ENCODE measurements at places on chromosomes 16 and 17.

- peak; percentile 64 for DNase-seq
These were observed at the start of gene SLFN12 for GRCh38 chr17:35432176-35433074. SLFN12 (minus strand) TSS chr17:35432500; CDS start chr17:35423028, 9,472 bp downstream.

- DNase-seq: no peak
These were observed 14.9 kb upstream of the MMD start for GRCh38 chr17:55436224-55437158.

GRCh38 chr17:41619036-41619926 is 5.1 kb downstream of the KRT17 start:
- DNase-seq: no peak

DNA sequence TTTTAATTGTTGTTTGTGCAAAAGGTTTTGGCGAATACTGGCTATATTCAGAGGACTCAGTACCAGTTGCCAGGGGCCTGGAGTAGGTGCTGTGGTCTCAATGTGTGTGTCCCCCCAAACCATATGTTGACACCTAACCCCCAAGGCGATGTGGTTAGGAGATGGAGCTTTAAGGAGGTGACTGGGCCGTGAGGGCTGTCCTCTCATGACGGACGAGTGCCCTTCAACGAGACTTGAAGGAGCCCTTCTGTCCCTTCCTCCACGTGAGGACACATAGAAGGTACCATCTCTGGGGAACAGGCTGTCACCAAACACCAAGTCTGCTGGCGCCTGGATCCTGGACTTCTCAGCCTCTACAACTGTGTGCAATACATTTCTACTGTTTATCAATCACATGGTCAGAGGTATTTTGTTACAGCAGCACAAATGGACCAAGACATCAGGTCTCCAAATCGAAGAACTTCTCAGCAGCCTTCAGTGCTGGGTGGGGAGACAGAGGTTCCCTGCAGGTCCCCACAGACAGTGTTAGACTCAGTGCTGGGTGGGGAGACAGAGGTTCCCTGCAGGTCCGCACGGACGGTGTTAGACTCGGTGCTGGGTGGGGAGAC is 24.8 kb upstream of the METRNL start:
- DNase-seq: no peak

- no peak for DNase-seq
These were observed 105.2 kb downstream of the ABCA8 start for GRCh38 chr17:68849673-68850610.

- DNase-seq: no peak
These were observed 28.1 kb upstream of the HNF1B start for GRCh38 chr17:37772982-37773381.

DNA sequence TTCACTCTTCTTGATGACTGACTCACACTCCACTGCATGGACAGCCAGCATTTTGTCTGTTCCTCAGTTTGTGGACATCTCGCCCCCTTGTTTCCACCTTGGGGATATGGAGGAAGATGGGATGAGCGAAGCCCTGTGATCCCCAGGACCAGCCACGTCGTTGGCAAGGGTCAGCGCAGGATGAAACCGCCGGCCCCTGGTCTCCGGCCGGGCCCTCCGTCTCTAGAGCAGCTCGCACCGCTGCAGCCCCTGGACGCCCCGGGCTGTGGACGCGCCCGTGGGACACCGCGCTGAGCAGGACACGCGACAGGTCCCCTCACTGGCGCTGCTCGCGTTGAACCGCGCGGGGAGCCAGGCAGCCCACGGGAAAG is 604 bp upstream of the ZC3H18 start:
- no peak for DNase-seq

- no peak for DNase-seq
These were observed 509 bp downstream of the CNEP1R1 start for GRCh38 chr16:50025537-50025931.

GRCh38 chr17:47649972-47650524 is 329 bp downstream of the KPNB1 start:
- no peak for DNase-seq

- no peak for DNase-seq
These were observed 21.8 kb downstream of the SREBF1 start for GRCh38 chr17:17815062-17815406.

GRCh38 chr17:80529104-80529903 is 15.3 kb upstream of the RPTOR start:
- DNase-seq: no peak

GRCh38 chr17:44673893-44674292 is 15.7 kb downstream of the CCDC43 start:
- no peak for DNase-seq

- no peak for DNase-seq
These were observed 39.7 kb downstream of the USP10 start for GRCh38 chr16:84739349-84740124.

DNA sequence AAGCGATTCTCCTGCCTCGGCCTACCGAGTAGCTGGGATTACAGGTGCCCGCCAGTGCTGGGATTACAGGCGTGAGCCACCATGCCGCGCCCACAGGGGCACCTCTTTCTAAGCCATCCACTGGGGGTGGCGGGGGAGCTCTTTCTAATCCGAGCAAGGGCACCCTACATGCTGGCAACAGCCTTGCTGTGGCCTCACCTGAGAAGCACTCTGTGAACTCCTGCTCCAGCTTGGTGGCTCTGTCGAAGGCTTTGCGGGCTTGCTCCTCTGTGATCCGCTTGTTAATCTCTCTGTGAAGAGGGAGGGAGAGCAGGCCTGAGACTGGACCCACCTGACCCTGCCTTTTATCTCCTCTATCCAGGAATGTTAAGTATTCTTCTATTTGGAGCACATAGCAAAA is 11.9 kb upstream of the ASGR1 start:
- no peak for DNase-seq

DNA sequence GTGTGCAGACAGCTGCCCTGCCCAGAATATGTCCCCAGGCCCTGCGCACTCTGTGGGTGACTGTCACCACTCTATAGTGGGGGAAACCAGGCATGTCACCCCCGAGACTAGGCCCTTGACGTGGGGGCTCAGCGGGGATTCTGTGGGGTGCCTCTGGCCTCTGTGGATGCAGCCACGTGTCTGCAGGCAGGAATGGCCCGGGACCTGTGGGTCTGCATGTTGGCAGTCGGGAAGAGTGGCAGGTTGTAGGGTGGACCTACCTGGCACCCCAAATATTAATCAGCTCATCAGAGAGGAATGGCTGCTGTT is 954 bp downstream of the IL32 start:
- no peak for DNase-seq

GRCh38 chr16:81106826-81107503 is 10.8 kb upstream of the GCSH start:
- DNase-seq: no peak

DNA sequence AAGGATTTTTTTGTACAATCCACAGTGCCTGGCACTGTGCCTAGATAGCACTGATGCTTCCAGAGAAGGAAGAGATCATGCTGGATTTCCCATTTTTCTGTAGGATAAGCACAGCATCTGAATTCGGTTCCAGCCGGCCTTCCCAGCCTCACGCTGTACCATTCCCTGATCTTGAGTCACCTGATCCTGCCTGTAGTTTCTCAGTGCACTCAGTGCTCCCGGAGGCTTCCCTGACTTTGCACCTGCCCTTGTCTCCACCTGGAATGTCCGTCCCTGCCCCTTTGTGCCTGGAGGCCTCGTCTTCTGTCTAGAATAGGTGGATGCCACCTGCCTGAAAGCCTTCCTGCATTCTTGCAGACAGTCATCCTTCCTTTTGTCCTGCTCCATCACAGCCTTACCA is 179.9 kb downstream of the CCDC182 start:
- no peak for DNase-seq

DNA sequence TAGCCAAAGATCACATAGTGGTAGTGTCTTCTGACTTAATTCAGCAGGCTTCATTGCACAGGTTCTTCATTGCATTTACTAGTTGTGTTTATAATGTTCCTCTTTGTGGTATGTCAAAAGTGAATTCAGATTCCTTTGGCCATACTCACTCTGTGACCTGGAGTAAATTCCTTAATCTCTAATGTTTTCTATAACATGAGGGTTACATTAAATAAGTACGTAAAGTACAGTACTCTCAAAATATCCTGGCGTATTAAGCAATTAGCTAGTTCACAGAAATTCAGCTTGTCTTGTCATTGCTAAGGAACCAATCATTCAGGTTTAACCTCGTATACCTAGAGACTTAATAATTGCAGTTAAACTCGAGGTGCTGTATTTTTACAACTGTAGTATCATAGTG is 4.2 kb downstream of the RPS6KB1 start:
- DNase-seq: no peak

GRCh38 chr16:73027685-73028111 is 20.2 kb downstream of the ZFHX3 start:
- DNase-seq: no peak

DNA sequence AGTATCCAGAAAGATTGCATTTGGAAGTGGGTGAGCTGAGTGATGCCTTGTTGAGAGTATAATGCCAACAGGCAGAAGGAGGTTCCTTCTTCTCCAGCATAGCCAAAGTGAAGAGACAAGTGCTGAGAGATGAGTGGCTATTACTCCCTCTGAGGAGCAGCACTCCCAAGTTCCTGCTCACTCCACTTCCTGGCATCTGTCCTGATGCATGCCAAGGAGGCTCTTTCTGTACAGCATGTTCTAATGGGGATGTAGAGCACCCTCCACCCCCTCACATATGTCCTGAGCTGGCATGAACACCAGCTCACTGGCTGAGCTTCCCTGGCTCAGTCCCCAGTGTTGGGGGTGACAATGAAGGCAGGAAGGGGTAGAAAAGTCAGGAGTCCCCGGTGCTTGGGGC is 44.2 kb upstream of the DNAH9 start:
- DNase-seq: no peak

- DNase-seq: peak; percentile 64
These were observed 1.2 kb downstream of the JPT1 start for GRCh38 chr17:75152922-75153779.

DNA sequence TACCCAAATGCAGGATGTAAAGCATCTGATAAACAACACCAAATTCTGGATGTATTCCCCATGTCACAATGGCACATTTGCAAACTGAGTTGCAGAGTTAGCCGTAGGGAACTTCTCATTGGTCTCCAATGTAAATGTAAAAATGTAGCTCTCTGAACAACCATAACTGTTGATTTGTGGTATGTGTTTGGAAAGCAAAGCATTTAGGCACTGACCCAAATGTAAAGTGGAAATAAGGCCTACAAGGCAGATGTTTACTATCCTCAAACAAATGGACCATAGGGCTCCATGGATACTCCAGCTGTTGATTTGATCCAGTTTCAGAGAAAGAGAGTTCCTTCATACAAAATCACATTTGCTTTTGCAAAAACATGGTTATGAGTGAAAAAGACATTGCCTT is 223.0 kb upstream of the ELAC2 start:
- no peak for DNase-seq

- DNase-seq: no peak
These were observed 57.6 kb upstream of the CBFA2T3 start for GRCh38 chr16:89034573-89034961.

DNA sequence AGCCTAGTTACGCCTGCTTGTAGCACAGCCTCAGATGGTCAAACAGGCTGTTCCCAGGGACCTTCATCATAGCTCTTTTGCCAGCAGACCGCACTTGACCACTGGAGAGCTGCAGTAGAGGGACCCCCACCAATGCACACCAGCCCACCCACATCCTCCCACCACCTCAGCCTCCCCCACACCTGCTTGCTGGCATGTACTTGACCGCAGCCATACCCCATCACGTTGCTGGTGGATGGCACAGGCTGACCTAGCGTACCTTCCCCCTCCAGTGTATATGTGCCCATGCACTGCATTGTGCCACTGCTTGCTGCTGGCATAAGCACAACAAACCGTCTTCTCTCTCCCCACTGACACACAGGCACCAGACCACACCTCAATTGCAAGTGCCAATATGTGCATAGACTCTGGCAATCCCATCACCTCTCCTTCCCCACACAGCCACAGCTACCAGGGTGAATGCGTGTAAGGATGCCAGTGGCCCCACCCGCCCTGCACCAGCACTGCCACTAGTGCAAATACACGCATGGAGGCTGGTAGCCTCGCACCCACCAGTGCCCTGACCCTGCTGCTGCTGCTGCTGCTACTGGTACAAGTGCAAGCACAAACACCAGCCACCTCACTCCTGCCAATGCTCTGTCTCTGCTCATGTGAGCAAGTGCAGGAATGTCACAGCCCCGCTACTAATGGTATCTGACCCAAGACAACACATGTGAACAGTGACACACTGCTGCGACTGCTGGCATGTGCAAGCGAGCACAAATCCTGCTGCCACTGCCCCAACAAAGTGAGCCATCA is 1377.6 kb downstream of the CDH11 start:
- DNase-seq: no peak

DNA sequence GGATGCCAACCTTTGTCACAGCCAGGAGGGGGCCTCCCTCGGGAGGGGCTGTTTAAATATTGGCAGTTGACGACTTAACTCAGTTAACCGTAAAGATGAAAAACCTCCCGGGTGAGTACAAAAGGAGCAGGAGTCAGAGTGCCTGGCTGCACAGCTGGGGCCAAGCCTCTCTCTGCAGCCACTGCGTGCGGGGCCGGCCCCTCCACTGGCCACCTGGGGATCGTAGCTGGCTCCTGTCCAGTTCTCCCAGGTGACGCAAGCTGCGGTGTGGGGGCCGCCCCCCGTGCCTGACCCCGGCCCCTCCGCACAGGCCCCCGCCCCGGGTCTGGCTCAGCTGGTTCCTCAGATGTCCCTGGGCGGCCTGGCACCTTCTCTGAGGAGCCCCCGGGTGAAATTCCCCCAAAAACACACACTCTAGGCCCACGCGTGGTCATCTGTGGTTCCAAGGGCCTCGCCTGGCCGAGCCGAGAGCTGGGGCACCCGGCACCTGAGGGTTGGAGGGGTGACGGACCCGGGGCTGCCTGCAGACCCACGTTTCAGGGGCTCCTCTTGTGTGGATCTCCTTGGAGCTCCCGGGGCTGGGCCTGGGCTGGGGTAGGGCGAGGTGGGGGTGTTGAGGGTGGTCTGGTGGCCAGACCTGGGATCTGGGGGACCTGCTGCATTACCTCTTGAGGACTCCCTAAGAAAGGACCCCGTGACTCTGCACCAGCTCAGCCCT is 7.4 kb upstream of the CACNA1H start:
- DNase-seq: no peak

DNA sequence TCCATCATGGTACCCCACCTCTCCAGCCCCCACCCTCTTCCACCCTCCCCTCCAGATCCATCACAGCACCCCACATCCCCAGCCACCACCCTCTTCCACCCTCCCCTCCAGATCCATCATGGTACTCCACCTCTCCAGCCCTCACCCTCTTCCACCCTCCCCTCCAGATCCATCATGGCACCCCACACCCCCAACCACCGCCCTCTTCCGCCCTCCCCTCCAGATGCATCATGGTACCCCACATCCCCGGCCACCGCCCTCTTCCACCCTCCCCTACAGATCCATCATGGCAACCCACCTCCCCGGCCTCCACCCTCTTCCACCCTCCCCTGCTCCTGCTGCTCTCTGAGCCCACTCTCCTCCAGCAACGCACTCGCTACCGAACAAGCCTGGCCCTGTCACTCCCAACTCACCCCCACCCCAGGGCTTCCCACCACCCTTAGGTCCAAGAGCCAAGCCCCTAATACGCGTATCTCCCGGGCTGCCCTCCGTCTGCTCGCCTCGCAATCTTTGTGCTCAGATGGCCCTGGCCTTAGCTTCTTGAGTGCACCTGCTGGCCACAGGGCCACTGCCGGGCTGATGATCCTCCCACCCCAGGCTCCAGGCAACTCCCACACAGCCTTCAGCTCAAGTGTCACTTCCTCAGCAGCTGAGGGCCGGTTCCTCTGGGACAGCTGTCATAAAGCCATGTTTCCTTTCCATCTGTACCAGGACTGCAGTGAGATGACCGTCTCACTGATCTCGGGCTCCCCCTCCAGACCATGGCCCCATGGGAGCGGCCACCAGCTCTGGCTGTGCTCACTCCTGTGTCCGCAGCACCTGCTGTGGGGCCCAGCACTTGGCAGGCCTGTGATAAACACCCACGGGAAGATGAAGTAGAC is 25.5 kb downstream of the KDM8 start:
- no peak for DNase-seq
